ENCODE measurements at places on chromosomes 3 and 15.

- DNase-seq: no peak
Measured at GRCh38 chr15:66069751-66070150, 183.8 kb downstream of the MEGF11 start.

GRCh38 chr3:124832782-124833709, 54.1 kb downstream of the ITGB5 start:
- DNase-seq: no peak

DNA sequence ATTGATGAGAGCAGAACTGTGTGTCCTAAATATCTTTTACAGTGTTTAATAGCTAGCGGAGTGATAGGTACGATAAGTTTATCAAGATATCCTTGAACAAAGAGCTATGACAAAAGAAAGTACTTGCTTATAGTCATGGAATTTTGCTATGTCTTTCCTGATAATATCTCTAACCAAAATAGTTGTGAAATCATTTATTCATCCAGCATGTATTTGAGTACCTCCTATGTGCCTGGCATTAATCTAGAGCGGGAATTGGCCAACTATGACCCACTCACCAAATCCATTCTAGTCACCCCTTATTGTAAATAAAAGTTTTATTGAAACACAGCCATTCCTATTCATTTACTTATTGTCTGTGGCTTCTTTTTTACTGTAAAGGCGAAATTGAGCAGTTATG, 46.6 kb downstream of the ZFAND6 start:
- DNase-seq: no peak

DNA sequence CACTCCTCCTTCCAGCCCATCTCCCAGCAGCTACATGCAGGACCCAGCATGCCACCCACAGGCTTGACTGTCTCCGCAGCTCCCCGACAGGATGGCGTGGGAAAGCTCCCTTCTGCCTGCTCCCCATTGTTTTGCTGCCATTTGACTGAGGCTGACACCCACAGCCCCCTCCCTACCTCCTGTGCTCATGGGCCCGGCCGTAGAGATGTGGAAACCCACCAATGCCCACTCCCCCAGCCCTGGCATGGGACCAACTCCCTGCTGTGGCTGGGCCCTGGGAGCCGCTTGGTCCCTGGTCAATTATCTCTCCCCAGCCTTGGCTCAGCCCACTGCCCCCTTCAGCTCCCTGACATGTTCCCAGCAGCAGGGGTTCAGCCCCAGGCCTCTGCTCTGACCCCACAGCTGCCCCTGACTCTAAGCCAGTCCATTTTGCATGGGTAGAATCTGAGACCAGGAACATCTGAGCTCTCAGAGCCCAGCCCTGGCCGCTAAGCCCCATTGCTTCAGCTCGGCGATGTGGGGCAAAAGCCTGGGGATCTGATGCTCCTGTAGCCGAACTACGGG, 8.2 kb downstream of the C3orf22 start:
- DNase-seq: no peak

All from GF-D8 (cell line).